ENCODE measurements at places on chromosomes 1 and 21.

GRCh38 chr21:42321231-42321630 lies 6.0 kb upstream of the TFF3 start:
- DNase-seq: no peak

DNA sequence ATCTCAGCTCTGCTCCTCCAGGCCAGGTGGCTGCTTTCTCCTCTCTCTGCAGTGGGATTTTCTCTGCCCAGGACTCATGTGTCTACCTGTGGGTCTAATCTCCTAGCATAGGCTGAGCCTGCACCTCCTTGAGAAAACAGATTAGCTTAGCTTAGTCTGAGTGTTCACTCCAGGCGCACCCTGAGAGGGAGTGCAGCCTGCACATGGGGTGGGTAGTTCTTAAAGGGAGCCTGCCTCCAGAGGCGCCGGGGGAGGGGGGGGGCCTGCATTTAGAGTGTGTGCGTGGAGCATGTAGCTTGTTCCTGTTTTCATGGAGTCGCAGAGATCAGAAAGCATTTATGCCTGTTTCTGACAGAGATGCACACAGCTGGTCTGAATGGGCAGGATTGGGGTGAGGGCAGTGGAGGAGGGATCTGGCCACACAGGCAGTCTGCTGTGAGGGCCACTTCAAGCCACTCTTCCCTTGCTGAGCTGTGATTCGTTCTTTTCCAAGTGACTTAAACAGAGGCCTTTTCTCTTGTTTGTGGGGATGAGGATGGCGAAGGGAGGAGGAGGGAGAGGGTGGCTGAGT lies 45.2 kb downstream of the GALNT2 start:
- DNase-seq: no peak

GRCh38 chr1:155466996-155467395 lies 95.6 kb downstream of the ASH1L start:
- DNase-seq: peak; percentile 78

GRCh38 chr1:240991230-240991629 lies 365.8 kb downstream of the RGS7 start:
- no peak for DNase-seq

DNA sequence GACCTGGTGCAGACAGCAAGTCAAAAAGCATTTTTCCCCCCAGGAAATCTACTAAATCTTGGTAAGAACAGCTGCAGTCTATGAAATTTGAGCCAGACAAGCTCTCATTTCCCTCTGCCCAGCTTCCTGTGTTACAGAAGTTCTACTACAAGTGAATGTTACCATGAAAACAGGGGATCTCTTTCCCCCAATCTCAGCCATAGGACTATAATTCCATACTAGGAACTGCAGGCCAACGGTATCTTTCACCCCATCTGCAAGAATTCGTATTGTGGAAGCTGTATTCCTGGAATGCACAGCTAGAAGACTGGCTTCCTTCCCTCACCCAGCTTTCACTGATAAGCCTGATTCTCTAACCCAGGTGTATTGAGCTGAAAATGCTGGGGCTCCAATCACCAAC lies 1655.4 kb downstream of the BRINP3 start:
- no peak for DNase-seq

GRCh38 chr1:94589728-94590127 lies 48.2 kb upstream of the F3 start:
- no peak for DNase-seq

GRCh38 chr1:14083277-14083676 lies 383.3 kb downstream of the PRDM2 start:
- DNase-seq: no peak

GRCh38 chr1:68230901-68231626 lies 1.3 kb downstream of the WLS start:
- no peak for DNase-seq

- no peak for DNase-seq
Measured at GRCh38 chr1:32334274-32334861, 1.7 kb downstream of the MARCKSL1 start.

DNA sequence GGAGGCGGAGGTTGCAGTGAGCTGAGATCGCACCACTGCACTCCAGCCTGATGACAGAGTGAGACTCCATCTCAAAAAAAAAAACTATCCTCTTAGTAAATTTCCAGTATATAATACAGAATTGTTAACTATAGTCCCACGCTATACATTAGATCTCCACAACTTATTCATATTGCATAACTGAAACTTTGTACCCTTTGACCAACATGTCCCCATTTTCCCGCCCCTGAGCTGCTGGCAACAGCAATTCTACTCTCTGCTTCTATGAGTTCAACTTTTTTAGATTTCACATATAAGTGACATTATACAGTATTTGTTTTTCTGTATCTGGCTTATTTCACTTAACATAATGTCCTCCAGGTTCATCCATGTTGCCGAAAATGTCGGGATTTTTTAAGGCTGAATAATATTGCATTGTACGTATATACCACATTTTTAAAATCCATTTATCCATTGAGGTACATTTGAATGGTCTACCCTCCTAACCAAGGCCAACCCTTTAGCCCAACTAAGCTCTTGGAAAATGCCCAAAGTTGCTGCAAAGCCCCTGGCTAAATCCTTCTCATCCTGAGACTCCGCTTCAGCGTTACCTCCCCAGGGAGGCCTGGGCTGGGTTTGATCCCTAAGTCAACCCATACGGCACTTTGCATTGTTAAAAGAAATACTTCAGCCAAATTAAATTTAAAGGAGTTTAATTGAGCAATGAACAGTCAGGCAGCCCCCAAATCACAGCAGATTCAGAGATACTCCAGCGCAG lies 34.2 kb downstream of the NEK2 start:
- no peak for DNase-seq

DNA sequence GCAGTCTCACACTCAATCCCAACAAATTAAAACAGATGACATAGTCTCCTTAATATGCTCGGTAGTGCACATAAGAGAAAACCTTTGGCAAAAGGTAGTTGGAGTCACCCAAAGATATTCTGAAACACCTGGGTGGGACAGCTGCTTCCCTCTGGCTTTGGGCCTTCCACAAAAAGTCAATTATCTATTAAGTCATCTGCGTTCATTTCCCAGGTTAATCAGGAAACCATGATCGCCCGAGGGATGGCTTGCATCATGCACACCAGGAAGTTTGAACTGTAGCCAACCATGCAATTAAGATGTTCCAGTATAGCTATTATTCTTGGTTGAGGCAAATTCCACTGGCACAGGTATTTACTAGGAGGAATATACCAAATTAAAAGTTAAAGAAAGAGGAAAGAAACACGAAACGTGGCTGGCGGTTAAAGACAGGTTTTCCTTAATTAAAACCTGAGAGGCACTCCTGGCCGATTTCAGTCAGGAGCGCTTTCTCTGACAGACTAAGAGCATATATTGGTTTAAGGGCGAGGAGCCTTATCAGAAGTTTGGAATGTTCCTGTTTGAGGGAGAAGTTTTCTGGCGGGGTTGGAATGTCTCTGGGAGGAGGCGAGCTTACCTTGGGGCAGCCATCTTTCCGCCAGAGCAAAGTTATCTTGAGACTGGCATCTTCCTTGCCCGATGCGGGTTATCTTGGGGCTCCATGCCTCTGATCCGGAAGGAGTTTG lies 19.9 kb downstream of the CLDN17 start:
- no peak for DNase-seq

GRCh38 chr21:25934771-25935224 lies 200.0 kb downstream of the GABPA start:
- DNase-seq: peak; percentile 38

DNA sequence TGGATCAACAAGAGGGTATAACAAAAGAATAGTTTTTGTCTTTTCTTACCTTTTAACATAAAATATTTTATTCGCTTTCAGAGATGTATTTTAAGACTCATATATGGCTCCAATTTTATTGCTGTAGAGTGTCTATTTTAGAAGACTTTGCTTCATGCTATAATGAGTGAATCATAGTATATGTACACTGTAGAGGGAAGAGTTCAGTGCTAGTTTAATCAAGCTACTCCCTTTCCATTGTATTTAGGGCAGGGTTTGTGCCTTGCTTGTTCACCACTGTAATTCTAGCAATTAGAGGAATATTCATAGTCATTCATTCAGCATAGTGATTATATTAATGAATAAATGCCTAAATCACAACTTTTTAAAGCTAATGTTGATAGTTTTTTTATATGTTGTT lies 78.8 kb downstream of the CEP350 start:
- peak; percentile 12 for DNase-seq

GRCh38 chr1:64111787-64112186 lies 91.6 kb upstream of the UBE2U start:
- DNase-seq: no peak

DNA sequence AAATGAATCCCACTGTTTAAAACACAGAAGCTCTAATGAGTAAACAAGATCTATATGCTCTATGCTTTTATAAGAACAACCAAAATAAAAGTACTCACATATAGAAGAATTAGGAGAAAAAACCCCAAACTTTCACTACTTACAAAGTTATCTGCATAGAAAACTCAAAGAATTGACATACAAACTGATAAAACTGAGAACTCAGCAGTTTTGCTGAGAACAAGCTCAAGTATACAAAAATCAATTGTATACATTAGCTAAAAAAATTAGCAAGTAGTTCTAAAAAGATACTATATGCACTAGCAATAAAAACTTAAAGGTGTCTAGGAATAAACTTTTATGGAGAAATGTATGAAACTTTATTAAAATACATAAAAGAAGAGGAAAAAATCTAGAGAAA lies 186.2 kb upstream of the KAZN start:
- DNase-seq: no peak

DNA sequence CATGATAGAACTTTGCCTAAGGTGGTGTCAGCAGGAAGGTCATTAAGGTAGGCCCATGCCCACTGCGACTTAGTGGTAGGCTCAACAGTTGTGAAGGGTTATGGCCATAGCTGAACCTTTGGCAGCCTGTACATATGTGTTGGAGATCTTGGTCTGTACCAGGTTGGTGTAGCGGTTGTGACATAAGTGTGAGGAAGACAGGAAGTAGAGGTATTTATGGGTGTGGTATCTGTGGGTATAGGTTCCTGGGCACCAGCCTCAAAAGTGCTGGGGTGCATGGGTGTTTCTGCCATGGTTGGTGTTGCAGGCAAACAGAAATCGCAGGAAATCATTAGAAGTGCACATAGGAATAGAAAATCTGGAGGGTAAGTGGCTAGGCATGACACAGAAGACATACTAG lies 18.6 kb upstream of the LRIF1 start:
- no peak for DNase-seq

GRCh38 chr1:214331180-214331579 lies 50.2 kb downstream of the SMYD2 start:
- no peak for DNase-seq

- no peak for DNase-seq
Measured at GRCh38 chr21:45267390-45267760, 20.3 kb downstream of the POFUT2 start.

DNA sequence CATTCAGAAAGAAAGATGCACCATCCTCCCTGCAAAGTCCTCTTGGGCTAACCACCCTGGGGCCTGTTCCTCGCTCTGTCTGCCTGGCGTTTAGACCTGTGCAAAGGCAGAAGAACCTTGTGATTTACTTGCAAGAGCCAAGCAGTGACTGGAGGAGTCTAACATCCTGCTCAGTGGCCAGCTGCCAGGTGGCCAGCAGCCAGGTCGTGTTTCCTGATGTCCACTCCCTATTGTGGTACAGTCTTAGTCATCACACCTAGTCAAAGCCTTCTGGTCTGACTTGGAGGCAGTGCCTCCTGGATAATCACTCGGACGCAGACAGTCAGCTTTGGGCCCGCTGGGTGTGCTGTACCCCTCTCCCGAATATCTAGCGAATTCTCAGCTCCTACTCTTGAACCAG lies 118.1 kb downstream of the PGBD5 start:
- peak; percentile 40 for DNase-seq

- DNase-seq: no peak
Measured at GRCh38 chr1:86396498-86396890, 371 bp upstream of the ODF2L start.

- DNase-seq: peak; percentile 72
Measured at GRCh38 chr1:9128520-9129265, at the start of gene GPR157. TSS of gene GPR157 (minus strand) at chr1:9129102. CDS start at chr1:9129027, 75 bp downstream.

GRCh38 chr1:234760303-234760723 lies 150.3 kb upstream of the IRF2BP2 start:
- DNase-seq: peak; percentile 52

GRCh38 chr1:98557895-98558294 lies 103.6 kb upstream of the SNX7 start:
- DNase-seq: no peak

DNA sequence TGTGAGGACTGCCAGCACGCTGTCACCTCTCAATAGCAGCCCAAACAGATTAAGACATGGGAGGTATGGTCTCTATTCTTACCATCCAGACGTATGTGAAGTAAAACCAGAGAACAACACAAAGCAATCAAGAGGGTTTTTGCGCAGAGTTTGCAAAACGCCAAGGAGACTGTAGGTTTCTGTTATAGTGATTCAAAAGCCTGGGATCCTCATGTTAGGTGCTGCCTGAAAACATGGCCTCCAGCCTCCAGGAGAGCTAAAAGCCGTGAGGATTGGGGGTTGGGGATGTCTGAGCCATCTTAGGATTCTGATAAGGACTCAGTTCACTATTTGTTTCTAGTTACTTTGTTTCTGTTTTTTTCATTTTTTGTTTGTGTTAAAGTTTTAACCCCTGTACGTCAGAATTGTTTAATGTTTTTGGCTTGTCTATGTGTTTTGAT lies 4.2 kb upstream of the CCT8 start:
- DNase-seq: peak; percentile 42

GRCh38 chr1:221740993-221741702 lies 741 bp downstream of the DUSP10 start:
- peak; percentile 61 for DNase-seq

GRCh38 chr21:41112740-41113692 lies 54.9 kb upstream of the BACE2 start:
- peak; percentile 98 for DNase-seq

Data from fibroblast of skin of scalp (primary cell).